ENCODE measurements at places on chromosomes 3 and 15.

- no peak for DNase-seq
Measured at GRCh38 chr3:22908989-22909507, 294.1 kb upstream of the UBE2E2 start.

DNA sequence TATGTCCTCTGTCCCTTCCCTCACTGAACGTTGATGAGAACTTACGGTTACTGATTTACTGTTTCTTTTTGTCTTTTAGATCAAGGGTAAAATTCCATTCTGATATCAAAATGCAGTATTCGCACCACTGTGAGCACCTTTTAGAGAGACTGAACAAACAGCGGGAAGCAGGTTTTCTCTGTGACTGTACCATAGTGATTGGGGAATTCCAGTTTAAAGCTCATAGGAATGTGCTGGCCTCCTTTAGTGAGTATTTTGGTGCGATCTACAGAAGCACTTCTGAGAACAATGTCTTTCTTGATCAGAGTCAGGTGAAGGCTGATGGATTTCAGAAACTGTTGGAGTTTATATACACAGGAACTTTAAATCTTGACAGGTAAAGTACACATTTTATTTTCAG is 990 bp downstream of the MYNN start:
- DNase-seq = no peak

GRCh38 chr3:197239857-197240256 is 58.6 kb downstream of the DLG1 start:
- DNase-seq = no peak

- DNase-seq = no peak
Measured at GRCh38 chr3:50286322-50287227, 5.7 kb downstream of the IFRD2 start.

DNA sequence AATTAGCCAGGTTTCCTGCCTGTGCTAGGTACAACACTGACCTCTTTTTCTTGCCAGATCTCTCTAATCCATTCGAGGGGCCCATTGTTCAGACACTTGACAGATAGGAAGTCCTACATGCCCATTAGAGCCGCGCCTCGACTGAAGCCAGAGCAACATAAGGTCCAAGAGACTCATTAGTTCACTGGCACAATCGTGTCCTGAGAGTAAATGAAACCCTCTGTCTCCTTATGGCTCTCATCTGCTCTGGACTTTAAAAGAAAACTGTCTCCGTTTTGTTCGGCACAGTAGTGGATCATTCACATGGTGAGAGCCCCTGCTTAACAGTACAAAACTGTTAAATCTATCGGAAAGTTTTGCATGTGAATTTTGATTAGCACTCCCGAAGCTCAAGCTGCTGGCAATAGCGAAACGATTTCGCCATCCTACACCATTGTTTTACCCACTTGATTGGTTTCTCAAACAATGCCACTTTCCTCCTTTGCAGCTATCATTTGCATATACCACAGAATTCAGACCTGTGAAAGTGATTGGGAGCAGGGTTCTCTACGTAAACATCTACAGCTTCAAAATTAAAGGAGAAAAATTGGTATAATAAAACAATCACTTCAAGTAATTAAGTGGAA is 19.0 kb upstream of the C15orf61 start:
- DNase-seq = no peak

GRCh38 chr15:75237316-75237982 is 20.7 kb upstream of the GOLGA6C start:
- no peak for DNase-seq

DNA sequence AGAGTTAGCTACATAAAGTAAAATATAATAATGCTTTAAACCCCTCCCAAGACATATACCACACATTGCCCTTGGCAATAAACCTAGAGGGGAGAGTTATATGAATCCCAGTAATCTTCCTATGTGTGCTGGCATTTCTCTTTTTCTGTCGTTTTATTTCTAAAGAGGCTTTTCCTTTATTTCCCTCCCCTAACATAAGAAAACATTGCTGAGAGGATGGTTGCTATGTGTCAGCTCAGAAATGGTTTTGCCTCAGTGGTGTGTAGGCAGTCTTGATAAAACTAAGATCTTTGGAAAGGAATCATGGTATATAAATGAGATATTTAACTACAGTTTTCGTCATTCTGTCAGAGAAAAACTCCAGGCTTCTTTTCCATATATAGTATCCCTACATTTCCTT is 30.0 kb downstream of the CCDC191 start:
- DNase-seq = no peak

GRCh38 chr3:120568598-120568997 is 27.5 kb upstream of the NDUFB4 start:
- DNase-seq = no peak

- no peak for DNase-seq
Measured at GRCh38 chr15:76313731-76314130, 2.5 kb upstream of the ETFA start.

GRCh38 chr3:184526088-184526433 is 35.5 kb upstream of the EPHB3 start:
- no peak for DNase-seq

DNA sequence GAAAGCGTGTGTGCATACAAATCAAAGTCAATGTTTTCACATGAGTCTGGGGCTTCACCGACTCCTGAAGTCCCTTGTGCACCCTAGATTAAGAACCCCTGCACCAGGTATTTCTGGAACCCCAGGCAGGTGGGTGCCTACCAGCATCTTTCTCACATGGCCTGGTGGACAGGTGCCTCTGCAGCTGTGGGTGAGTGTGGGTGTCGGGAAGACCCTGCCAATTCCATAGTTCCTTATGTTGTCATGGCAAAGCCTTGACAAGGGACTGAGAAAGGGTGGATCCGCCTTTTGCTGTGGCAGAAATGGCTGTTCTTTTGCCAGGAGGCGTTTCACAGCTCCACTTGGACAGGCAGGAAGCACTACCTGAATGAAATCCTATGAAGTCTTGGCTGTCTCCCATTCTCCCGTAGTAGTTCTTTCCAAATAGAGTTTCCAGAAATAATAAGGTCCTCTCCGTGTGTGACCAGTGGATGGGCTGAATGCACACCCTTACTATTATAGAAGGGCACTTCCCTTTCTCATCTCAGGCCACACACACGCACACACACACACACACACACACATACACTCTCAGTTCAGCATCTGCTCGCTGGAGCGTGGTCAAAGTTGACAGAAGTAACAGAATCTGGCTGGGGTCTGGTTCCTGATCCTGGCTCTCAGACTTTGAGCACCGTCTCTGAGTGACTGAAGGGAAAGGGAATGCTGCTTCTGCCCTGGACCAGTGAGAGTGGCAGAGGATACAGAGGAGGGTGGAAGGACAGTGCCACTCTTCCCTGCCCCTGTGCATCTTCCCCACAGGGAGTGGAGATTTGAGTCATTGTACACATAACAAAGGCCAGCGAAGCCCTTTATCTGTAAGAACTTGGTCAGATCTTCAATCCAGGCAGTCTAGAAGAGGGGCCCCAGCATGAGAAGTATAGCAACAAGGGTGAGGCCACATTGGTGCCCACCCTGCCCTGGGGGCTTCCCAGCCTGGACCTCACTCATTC is 38.7 kb downstream of the PDIA5 start:
- no peak for DNase-seq

DNA sequence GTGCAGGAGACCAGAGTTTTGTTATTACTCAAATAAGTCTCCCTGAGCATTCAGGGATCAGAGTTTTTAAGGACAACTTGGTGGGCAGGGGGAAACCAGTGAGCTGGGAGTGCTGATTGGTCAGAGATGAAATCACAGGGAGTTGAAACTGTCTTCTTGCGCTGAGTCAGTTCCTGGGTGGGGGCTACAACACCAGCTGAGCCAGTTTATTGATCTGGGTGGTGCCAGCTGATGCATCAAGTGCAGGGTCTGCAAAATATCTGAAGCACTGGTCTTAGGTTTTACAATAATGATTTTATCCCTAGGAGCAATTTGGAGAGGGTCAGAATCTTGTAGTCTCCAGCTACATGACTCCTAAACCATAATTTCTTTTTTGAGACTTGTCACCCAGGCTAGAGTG is 13.8 kb upstream of the ZNF662 start:
- DNase-seq = no peak

DNA sequence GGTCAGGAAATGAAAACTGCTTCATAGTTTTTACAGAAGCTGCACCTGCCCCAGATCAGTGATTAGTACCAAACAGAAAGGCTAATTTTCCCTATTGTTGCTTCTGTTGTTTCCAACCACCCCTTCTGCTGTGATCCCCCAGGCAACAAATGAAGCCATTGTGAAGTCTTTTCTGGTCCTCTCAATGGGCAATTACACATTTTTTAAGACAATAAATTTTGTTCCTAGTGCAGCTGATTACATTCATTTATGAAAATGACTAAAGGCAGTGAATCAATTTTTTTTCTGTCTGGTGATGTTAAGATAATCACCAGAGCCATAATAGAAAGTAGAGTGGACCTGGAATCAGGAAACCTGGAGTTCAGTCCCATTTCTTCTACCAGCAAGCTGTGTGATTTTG is 32.7 kb downstream of the GLDN start:
- DNase-seq = no peak

GRCh38 chr3:143998266-143998665 is 26.6 kb downstream of the DIPK2A start:
- DNase-seq = no peak

- DNase-seq = no peak
Measured at GRCh38 chr3:194158942-194159439, 23.0 kb downstream of the HES1 start.

Data from activated CD4-positive, alpha-beta T cell treated with anti-CD3 and anti-CD28 coated beads, Interleukin-2, amount 50 U/mL, for 16 hours (primary cell).